Stimulated activated CD8-positive, alpha-beta memory T cell treated with anti-CD3 and anti-CD28 coated beads, Interleukin-2, amount 100 ng/mL, for 1 hour (primary cell): ENCODE measurements at places on chromosomes 7 and 10.

DNA sequence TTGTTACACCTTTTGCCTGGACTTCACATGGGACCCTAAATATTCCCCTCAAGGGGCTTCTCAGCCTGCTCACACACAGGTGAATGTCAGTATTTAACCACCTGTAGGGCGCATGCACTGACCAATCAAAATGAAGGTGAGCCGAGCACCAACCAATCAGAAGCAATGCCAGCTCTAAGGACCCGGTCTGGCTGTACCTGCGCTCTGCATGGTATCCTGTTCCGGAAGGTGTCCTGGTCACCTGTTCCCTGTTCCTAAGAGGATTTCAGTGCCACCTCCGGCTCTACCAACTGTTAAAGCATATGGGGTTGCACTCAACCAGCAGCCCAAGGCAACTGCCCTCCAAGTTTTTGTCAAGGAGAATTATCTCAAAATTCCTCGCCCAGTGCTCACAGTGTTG, 18.4 kb upstream of the CALN1 start:
- no peak for DNase-seq

- DNase-seq: no peak
Observed at GRCh38 chr7:138980563-138981291, 462 bp downstream of the KIAA1549 start.

GRCh38 chr7:1457949-1458682, 1.2 kb downstream of the MICALL2 start:
- no peak for DNase-seq

DNA sequence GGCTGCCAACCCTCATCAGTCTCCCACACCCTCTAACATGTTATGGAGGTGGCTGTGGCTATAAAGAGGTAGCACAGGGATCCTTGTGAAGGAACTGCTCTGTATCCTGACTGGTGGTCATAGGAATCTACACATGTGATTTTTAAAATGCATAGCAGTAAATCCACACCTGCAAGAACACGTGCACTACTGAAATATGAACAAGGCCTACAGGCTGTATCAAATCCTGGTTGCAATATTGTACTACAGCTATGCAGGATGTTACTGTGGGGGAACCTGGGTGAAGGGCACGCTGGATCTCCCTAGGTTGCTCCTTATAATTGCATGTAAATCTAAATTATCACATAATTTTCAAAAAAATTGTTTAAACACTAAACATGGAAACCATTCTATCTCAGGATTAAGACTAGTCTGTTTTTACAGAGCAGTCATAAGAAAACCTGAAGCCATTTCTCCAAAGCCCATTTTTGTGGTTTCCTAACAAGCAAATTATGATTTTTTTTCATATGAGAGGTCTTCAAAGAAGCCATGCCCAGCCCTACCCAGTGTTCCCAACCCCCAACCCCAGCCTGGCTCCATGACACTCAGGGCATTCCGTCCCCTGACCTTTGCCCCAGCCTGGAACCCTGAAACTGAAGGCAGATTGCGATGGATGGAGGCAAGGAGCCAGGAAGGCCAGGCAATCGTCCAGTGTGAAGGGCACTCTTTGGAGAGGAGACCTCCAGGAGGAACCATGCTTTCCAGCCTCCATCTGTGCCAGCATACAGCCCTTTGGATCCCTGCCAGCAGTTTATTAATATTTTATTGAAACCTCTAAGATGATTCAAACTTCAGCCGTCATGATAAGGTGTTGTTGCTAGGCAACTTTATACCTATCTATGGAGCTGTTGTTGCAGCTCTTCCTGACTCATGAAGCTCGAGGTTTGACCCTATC, 161.0 kb downstream of the GRID1 start:
- no peak for DNase-seq

DNA sequence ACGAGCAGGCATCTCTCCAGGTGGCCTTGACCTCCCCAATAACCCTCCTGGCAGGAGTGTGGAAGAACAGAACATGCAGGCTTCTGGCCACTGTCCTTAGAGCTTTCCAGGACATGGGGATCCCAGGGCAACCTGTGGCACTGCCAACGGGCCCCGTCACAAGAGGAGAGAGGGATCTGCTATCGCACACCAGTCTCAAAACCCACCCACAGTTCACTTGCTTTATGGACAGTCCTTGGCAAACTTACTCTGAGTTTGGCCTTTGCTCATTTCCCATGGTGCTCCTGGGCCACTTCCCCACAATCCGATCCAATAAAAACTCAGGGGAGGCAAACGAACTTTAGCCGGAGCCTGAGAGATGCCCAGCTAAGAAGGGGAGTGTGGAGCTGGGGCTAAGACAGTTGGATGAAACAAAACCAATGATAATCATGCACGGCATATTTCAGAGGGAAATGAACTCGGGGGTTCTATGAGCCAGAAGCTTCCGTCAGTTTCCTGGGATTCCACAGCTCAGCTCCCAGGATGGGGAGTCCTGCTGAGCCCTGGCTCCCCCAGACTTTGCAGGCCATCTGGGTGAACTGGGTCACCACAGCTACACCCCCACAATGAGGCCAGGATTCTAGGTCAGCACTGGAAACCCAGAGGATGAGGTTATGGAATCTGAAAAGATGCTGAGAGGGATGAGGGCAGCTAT, 158.4 kb downstream of the NEURL1 start:
- DNase-seq: no peak

GRCh38 chr7:148835854-148836253, 48.2 kb downstream of the EZH2 start:
- DNase-seq: no peak

DNA sequence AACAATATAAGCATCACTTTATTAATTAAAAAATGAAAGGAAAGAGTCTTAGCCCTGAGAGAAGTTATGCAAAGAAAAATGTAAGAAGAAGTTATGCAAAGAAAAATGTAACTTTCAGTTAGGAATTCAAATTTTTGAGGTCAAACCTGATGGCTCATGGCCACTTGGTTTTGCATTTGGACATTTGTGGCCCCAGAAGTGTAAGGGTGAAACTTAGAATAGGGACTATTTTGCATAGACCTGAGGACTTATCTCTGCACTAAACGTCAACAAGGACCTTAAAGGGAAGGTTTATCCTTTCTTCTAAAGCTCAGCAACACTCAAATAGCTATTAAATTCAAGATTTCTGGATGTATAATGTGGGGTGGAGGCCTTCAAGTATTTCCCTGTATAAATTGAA, 724.5 kb upstream of the POT1 start:
- no peak for DNase-seq

DNA sequence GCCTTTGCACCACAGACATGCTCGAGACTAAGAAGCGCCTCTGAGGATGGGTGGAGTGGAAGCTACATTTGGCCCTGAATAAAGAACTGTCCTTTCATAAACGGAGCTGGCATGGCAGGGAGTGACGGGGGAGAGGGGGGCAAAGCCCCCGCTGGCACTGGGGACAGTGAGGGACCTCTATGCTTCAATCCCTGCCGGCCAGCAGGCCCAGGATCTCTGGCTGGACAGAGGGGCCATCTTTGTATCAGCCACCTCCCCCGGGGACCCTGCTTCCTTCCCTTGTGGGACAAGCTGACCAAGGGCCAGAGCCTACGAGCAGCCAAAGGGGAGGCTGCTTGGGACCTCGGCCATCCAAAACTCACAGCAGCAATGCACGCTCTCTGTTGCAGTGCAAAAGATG, 28.2 kb upstream of the ECHDC3 start:
- DNase-seq: no peak

- no peak for DNase-seq
Observed at GRCh38 chr7:66626331-66626934, 2.2 kb upstream of the KCTD7 start.

DNA sequence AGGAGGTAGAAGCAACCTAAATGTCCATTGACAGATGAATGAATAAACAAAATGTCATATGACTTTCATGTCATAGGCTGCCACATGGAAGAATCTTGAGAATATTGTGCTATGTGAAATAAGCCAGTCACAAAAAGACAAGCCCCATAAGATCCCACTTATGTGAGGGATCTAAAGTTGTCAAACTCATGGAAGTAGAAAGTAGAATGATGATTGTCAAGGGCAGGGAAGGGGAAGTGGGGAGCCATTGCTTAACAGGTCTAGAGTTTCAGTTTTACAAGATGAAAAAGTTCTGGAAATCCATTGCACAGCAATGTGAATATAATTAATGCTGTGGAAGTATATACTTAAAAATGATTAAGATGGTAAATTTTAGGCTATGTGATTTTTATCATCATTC, 229.3 kb upstream of the KMT2E start:
- DNase-seq: no peak

DNA sequence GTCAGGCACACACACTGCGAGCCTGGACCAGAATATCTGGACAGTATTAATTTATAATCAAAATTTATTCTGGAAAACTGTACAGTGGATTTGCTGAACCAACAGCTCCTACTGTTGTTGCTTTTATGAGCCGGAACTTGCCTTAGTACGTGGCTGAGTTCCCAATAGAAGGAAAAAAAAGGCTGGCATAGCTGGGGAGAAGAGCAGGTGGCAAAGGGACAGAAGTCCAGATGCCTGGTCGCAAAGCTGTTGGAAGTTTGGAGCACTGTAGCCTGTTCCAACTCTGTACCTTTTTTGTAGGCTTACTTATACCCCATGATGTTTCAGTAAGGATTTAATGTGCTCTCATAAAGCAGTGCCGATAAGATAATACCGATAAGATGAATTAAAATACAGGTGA, 333.8 kb downstream of the ABCA13 start:
- DNase-seq: no peak

DNA sequence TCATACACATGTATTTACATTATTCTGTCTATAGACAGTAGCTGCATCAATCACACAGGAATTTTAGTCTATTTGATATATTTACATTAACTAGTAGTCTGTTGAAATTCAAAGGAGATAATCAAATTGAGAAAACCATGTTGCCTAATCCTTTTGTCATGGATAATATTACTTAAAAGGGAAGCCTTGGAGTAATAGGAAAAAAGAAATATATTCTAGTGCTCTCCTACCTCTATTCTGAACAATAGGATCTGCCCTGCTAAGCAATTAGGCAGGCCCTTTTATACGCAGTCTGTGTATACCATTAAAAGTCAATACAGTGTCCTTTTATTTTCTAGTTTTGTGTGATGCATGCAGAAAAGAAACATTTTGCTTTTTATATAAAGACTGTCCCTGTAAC, 24.5 kb downstream of the UMAD1 start:
- no peak for DNase-seq

DNA sequence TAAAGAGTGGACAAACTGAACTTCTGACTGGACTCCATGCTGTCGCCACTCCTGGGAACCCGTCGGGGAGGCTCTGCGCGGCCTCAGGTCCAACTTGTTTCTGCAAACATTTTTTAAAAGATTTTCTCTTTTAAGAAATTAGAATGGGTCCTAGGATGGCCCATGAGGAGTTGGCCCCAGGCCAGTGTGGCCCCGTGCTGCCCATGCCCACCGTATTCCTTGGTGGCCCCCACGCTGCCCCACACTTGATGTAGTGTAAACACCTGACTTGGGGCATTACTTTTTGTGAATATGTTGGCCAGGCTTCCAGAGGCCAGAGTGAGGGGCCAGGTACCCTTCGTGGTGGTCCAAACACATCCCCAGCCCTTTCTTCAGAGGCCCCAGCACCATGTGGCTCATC, 19.3 kb downstream of the ZNF316 start:
- no peak for DNase-seq

GRCh38 chr10:82266438-82266837, 391.4 kb downstream of the NRG3 start:
- DNase-seq: no peak

DNA sequence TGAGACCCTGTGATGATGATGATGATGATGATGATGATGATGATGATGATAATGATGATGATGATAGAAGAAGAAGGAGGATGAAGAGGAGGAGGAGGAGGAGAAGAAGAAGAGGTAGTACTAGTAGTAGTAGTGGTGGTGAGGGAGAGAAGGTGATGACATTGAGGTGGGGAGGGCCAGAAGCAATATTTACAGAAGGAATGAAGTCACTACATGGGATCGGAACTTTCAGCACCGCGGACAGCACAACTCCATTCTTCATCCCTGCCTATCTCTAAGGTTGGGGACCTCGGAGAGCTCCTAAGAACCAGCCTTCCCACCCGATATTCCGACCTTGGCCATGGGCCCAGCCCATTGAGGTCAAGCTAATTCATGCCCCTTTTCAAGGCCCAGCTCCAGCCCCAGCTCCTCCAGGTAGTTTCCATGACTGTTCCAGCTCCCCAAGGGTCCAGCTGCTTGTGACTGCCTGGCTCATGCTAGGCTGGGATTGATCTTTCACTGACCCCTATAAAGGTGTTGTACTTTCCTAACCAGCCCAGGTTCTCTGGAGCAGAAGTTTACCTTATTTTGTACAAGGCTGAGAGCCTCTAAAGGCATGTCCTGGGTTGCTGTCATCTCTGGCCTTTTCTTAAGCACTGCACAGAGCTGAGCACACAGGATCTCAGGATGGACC, 10.3 kb downstream of the CRHR2 start:
- no peak for DNase-seq

GRCh38 chr7:1669954-1670893, at the start of gene ELFN1:
TSS of gene ELFN1 (plus strand) at chr7:1670277. CDS start at chr7:1744597, 74,320 bp downstream.
- no peak for DNase-seq

DNA sequence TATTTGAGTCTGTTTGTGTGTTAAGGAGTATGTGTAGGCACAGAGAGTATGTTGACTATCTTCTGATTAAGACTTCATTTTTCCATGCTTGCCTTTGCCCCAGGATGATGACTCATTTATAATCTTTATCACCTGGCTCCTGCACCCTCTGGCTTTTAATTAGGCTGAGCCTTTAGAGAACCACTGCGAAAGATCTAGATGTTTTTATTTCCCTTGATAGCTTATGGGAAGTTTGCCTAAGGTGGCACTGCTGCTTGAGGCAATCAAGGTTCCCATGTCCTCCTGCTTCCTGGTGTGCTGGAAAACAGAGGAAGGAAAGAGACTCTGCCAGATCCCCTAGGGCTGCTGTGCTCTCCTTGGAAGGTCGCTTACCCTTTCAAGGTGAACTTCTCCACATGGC, 114.6 kb downstream of the ARL4A start:
- DNase-seq: no peak

GRCh38 chr10:15482156-15482555, 111.1 kb upstream of the FAM171A1 start:
- no peak for DNase-seq

- DNase-seq: no peak
Observed at GRCh38 chr10:26914898-26915297, 54.1 kb upstream of the ABI1 start.

DNA sequence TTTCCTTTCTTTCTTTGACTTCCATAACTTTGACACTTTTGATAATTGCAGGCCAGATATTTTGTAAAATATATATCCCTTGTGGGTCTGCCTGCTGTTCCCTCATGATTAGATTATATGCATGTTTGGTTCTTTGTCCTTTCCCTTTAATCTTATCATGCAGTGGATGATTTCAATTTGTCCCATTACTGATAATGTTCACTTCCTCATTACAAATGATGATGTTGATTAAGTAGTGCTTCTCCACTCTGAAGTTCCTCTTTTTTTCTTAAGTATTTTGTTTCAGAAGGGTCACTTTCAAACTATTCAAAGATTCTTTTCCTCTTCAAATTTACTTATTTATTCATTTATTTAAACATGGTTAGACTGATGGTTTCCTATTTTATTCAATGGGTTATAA, 898.1 kb downstream of the XPNPEP1 start:
- DNase-seq: no peak

GRCh38 chr10:57689596-57690297, 577.9 kb downstream of the IPMK start:
- DNase-seq: no peak
